ENCODE measurements at places on chromosomes 16 and 17.

DNA sequence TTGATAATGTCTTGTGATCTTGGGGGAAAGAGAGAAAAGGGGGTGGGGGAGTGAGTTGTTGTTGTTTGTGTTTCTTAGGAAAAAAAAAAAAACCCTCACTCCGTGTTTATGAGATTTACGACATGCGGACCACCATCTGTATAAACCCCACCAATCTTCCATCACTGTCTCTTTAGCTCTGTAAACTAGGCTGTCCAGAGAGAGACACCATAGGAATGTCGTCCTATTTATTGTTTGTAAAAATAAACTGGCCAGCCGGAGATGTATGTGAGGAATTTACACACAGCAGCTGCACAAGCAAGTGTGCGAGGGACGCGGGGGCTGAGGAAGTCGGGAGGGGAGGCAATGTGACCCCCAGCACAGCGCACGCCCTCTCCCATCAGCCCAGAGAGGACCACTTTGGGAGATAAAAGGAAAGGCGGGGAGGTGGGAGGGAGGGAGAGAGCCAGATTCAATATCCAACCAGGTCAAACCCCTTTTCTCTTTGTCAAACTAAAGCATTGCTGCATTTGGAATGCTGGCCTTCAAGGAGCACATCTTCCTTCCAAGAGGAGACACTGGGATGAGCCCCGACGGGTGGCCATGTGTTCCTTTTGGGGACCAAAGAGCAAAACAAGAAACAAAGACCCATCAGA, 136.2 kb upstream of the SALL1 start:
- no peak for DNase-seq

DNA sequence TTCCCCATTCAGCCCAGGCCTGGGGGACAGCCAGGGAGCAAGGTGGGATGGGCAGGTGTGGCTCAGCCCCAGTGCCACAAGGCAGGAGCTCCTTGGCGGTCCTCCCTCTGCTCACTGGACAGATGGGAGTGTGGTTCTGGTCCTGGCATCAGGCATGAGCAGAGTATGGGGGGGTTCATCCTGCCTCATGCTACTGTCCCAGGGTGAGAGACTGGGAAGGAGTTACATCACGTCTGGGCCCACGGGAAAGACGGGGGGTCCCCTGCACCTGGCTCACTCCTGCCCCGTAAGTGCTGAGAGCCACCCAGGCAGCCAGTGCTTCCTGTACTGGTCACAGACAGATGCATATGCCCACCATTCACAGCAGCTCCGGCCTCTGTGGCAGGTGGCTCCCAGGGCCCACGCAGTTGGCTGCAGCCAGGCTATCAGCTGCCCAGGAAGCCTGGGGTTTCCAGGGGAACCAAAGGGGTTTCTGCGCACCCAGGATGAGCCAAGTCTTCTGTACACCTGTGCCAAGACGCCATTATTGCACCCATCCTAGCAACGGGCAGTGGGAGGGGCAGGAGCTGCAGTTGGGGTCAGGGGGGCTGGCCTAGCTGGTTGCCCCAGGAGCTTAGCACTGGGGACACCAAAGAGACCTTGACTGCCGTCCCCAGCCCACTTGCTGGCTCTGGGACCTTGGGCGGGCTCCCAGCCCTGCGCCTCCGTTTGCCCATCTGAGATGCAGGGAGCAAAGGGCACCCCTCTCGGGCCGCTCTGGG, 1.9 kb downstream of the BAIAP3 start:
- no peak for DNase-seq

DNA sequence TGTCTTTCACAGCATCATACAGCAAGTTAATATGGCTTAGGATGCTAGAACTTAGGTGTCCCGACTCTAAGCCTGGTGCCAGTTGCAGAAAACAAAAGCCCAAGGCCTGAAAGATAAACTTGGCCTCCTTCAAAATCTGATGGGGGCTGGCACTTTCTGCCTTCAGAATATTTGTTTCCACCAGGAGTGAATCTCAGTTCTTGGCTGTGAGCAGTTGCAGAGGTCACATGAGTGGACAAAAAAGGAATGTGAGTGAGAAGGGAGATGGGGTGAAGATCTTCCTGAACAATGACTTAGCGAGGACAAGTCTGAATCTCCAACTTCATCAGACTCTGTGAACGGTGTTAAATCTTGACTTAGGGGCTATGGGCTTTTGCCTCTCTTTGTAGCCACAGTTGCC, 46.6 kb downstream of the HOXB1 start:
- DNase-seq = no peak

- no peak for DNase-seq
These were observed 12.1 kb downstream of the HEATR6 start for GRCh38 chr17:60066576-60066975.

DNA sequence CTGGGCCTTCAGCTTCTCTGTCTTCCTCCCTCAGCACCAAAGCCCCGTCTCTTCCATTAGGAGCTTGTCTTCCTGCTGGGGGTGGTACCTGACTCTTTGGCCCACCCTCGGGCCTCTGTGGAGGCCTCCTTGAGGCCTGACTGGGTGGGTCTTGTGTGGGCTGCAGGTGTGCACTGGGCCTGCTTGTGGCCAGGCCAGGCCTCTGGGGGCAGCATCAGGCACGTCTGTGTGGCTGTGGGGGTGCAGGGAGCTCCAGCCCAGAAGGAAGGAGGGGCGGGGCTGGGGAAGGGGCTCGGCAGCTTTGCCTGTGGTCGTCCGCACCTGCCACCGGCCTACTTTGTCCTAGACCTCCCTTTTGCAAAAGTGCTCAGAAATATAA, 7.0 kb downstream of the PIGQ start:
- DNase-seq = no peak

GRCh38 chr17:47882247-47882646, 13.8 kb upstream of the SP2 start:
- no peak for DNase-seq

GRCh38 chr17:47180337-47180736, 8.8 kb downstream of the CDC27 start:
- DNase-seq = no peak

DNA sequence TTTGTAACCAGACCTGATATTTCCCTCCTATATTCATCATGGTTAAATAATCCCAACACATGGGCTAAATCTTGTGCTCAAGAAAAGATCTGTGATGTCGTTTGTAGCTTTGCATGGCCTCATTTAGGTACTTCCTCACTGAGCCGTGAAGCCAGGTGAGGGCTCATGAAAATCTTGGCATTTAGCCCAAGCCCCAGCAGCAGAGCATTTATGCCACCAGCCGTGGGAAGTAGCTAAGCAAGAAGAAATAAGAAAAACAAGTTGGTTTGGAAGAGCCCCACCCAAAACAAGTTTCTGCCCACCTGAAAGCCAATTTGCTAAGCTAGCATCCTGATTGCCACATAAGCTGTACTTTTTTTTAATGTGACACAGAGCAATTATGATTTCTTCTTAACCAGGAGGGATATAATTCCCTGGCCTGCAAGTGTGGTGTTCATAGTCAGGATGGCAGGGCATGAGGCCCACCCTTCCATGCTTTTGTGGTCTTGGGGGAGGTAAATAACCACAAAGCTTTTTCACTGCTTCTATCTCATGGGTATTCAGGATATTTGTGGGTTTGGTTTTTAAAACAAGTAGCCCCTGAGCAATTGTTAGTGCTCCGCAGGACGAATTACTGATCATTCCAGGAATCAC, 10.5 kb downstream of the TMIGD1 start:
- no peak for DNase-seq

- DNase-seq = no peak
These were observed 15.4 kb downstream of the ACSM1 start for GRCh38 chr16:20681821-20682760.
